Posterior cingulate gyrus (tissue), 11 donors: ENCODE measurements at places on chromosomes 16 and 17.
A peak's percentile ranks its signal among the peaks of the same experiment; 100 is the strongest.

DNA sequence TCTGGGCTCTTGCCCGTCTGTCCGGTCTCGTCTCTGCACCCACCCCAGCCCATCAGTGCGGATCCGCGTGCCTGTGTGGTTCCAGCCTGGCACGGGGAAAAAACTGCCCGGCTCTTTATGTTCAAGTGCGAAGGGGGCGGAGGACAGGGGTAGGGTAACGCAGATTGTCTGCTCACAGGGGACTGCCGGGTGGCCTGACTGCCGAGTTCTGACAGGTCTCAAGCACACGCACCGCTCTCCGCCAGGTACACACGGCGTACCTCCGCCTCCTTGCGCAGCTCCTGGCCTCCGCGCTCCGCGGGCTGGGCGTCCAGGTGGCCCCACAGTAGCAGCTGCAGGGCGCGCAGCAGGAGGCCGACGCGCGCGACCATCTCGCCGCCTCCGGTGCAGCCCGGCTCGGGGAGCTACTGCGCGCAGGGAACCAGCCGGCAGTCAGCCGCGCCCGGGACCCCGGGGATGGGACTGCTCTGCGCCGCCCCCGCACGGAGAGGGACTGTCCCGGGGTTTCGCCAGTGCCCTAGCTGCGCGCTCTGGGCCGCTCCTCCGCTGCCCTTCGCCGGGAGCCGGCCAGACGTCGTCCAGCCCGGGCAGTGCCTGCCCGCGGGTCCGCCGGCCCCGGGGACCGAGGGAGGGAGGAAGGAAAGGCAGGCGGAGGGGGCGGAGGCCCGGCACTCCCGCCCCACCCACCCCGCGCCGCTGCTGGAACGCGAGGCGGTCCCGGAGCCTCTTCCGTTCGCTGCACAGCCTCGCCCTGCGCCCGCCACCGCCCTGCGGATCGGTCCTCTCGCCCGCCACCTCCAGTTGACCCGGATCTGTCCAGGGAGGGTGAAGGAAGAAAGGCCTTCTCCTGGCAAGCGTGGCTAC, at the start of gene MMP28:
Gene MMP28, minus strand, starts transcription at position 635 of the 864 bp plus-strand sequence. Its CDS starts 264 bp downstream, at position 371.
- DNase-seq = no peak

DNA sequence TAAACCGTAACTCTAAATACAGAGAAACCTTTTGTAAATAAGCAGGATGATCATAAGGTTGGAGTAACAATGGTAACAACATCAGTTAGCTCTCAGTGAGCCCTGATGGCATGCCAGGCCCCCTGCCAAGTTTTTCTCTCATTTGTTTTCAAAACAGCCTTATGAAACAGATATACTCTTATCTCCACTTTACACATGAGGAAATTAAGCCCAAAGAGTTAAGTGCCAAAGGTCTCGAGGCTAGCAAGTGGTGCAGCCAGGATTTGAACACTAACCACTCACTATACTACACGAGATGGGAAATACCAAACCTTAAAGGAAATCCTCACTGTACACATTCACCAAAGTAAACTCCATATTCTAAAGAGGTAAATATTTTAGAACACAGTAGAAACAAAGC, 15.0 kb downstream of the USP31 start:
- DNase-seq = no peak

DNA sequence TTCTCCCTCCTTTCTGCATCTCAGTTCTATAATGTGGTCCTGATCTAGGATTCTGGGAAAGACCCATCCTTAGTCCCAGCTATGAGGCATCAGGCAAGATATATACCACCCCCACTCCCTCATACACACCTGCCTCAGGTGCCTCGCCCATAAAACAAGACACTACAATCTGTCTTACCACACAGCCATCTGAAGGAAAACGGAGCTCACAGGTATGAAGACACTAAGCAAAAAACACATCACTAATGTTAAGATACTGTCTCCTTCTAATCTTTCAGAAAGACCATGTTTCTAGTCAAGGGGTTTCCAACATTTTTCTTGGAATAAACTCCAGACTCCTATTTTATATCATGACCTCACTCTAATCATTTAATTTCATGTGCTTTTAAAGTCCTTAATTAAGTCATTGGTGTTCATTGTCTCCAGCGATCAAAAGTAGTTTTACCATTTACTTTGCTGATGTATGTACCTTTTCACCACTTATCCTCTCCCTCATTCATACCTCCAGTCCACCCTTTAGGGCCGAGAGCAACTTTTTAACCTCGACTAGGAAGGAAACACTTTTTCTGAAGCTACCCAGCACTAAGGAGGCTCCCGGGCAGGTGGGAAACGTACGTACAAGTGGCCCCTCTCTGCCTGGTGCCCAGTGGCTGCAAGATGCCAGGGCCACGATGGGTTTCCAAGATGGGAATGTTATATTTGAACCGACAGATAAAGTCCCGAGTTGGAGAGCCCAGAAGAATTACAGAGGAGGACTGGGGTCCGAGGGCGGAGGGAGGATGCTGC, 979 bp downstream of the MAP3K14 start:
- DNase-seq = no peak

DNA sequence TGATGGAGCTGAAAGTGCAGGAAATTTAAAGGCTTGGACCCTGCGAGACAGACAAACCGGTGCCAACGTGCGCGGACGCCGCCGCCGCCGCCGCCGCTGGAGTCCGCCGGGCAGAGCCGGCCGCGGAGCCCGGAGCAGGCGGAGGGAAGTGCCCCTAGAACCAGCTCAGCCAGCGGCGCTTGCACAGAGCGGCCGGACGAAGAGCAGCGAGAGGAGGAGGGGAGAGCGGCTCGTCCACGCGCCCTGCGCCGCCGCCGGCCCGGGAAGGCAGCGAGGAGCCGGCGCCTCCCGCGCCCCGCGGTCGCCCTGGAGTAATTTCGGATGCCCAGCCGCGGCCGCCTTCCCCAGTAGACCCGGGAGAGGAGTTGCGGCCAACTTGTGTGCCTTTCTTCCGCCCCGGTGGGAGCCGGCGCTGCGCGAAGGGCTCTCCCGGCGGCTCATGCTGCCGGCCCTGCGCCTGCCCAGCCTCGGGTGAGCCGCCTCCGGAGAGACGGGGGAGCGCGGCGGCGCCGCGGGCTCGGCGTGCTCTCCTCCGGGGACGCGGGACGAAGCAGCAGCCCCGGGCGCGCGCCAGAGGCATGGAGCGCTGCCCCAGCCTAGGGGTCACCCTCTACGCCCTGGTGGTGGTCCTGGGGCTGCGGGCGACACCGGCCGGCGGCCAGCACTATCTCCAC, at the start of gene NOG:
Gene NOG, plus strand, starts transcription at position 54 of the 674 bp plus-strand sequence. Its CDS starts 525 bp downstream, at position 579.
- peak; percentile 31 for DNase-seq

- DNase-seq = no peak
These were observed 42.3 kb upstream of the ZNF750 start for GRCh38 chr17:82881900-82882714.

- DNase-seq = peak; percentile 26
These were observed at the start of gene NETO2 for GRCh38 chr16:47143677-47144558. Gene NETO2 (minus strand): TSS chr16:47143945. CDS start chr16:47143612, 333 bp downstream.

- no peak for DNase-seq
These were observed 10.4 kb downstream of the ERAL1 start for GRCh38 chr17:28864991-28865849.
